ENCODE measurements at places on chromosomes 5 and 9.

GRCh38 chr9:88197016-88197415 lies 58.7 kb upstream of the SPATA31C2 start:
- H3K27ac ChIP-seq = no peak overlapping the region
- no peaks in the 10 kb centered on the region for H3K27me3 ChIP-seq
- H3K36me3 ChIP-seq = no peaks in the 10 kb centered on the region
- H3K4me1 ChIP-seq = no peaks in the 10 kb centered on the region
- H3K4me3 ChIP-seq = no peak overlapping the region

DNA sequence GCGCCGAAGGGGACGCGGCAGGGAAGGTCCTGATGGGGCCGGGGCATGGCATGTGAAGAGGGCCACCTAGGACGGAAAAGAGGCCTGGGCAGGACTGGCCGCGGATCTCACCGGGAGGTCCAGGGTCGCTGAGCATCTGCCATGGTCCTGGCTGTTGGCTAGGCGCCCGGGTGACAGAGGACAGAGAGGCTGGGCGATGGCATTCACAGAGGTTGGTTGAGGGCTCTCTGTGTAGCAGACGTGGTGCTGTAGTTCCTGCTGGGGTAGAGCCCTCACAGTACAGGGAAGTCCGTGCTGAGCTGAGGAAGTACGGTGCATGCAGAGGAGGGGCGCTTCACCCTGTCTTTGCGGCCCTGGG lies 427 bp downstream of the PCYOX1L start:
- H3K27me3 ChIP-seq = no peaks in the 10 kb centered on the region
- no peak overlapping the region for H3K27ac ChIP-seq
- peaks cover 12% of the 10 kb centered on the region for H3K36me3 ChIP-seq
- H3K4me3 ChIP-seq = peak overlapping the region; percentile 68

DNA sequence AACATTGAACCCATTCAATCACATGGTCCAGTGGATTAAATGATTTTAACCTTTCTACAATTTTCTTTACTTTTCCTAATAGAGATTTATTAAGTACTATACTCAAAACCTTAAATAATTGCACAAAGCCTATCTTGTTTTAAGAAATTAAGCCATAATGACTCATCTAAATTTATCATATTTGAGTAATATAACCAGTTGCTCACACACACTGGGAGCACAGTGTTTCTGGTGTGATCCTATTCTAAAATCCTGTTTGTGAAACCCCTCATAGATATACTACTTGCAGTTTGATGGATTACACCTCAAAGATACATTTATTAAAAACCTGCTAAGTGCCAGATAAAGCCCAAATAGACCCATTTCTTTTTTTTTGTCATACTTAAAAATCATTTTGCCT lies 668.3 kb upstream of the CDH18 start:
- H3K4me1 ChIP-seq = no peaks in the 10 kb centered on the region
- no peak overlapping the region for H3K4me3 ChIP-seq
- H3K27me3 ChIP-seq = no peaks in the 10 kb centered on the region
- no peaks in the 10 kb centered on the region for H3K36me3 ChIP-seq

DNA sequence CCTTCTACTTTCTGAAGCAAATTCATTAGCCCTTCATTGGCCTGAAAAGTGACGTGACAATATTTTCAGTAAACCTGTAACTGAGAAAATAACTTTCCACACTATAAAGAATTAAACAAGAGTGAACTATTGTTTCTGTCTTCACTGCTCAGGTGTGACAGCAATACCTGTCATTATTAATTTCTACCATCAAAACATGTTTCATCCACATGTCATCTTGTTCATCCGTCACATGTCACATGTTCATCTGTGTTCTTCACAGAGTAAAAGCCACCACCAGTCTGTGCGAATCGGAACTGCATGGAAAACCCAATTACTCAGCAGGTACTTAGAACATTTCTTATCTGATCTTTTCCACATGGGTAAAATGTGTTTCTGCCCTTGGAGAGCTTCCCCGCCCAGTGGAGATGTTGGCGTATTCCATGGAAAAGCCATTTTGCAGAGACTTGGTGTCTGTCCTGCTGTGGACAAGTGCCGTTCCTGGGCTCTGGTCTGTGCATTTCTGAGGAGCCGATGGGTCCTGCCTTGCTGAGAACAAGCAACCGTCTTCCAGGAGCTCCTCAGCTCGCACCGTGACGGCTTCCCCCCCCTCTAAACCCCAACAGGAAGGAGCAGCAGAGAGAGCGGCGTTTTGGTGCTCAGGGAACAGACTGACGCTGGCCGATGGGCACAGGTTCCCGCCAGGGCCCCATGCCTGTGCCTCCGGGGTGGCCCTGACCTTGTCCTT lies 10.6 kb upstream of the EXOC3 start:
- H3K4me1 ChIP-seq = peaks cover 2% of the 10 kb centered on the region
- DNase-seq = no peak
- no peak overlapping the region for H3K4me3 ChIP-seq

- H3K4me1 ChIP-seq = no peaks in the 10 kb centered on the region
- no peaks in the 10 kb centered on the region for H3K36me3 ChIP-seq
- no peak for DNase-seq
- H3K4me3 ChIP-seq = no peak overlapping the region
- H3K27me3 ChIP-seq = no peaks in the 10 kb centered on the region
Observed at GRCh38 chr5:52817818-52818217, 30.1 kb downstream of the ITGA1 start.

- no peak overlapping the region for H3K27ac ChIP-seq
- no peak overlapping the region for H3K4me3 ChIP-seq
- no peak for DNase-seq
- H3K4me1 ChIP-seq = peaks cover 20% of the 10 kb centered on the region
- H3K27me3 ChIP-seq = no peaks in the 10 kb centered on the region
Observed at GRCh38 chr5:124438026-124438902, 308.2 kb downstream of the ZNF608 start.

DNA sequence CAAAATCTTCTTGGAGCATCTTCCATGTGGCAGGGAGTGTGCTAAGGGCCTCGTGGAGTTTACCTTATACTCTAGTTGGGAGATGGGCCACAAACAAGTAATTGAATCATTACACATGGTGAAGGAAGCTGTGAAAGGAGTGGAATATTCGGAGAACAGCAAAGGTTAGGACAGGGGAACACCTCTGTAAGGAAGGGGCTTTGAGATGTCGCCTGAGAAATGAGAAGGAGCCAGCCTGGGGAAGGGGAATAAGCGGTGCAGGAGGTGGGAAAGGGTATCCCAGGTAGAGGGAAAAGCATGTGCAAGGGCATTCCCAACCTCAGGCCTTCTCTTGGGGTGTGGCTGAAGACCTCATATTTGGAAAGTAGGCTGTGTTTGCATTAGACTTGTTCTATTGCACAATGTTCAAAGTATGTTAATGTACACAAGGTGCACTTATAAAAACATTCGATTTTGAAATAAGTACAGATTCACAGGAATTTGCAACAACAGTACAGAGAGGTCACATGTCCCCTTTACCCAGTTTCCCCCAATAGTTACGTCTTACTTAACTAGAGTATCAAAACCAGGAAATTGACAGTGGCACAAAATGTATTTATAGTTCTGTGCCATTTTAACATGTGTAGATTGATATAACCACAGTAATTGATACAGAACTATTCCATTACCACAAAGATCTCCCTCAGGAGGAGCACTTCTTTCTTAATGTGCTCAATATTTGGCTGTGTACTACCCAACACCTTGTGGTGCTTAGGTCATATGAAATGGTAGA lies 2.4 kb upstream of the STOM start:
- H3K36me3 ChIP-seq = no peaks in the 10 kb centered on the region
- peaks cover 5% of the 10 kb centered on the region for H3K4me1 ChIP-seq
- DNase-seq = no peak
- no peak overlapping the region for H3K4me3 ChIP-seq
- H3K27me3 ChIP-seq = peaks cover 7% of the 10 kb centered on the region
- H3K27ac ChIP-seq = no peak overlapping the region

DNA sequence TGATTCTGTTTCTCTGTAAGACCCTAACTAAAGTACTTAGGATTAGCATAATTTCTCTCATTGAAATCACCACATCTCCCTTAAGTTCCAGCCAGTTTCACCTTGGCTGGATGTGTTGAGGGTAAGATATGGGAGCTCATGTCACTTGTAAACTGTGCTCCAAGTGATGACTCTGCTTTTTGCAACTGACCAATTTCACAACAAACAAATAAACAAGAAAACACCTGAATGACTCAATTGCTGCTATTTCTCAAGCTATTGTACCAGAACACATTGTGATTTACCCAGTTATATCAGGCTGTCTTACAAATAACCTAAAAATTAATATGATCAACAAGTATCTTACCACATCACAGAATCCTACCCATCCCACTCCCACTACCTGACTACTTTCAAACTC lies 379.1 kb upstream of the KIF2A start:
- H3K4me3 ChIP-seq = no peak overlapping the region
- H3K27ac ChIP-seq = no peak overlapping the region
- no peaks in the 10 kb centered on the region for H3K4me1 ChIP-seq
- no peaks in the 10 kb centered on the region for H3K27me3 ChIP-seq
- no peak for DNase-seq

- no peaks in the 10 kb centered on the region for H3K36me3 ChIP-seq
- no peak overlapping the region for H3K4me3 ChIP-seq
- peaks cover 4% of the 10 kb centered on the region for H3K27me3 ChIP-seq
Observed at GRCh38 chr9:121261107-121261460, 6.9 kb upstream of the GSN start.

DNA sequence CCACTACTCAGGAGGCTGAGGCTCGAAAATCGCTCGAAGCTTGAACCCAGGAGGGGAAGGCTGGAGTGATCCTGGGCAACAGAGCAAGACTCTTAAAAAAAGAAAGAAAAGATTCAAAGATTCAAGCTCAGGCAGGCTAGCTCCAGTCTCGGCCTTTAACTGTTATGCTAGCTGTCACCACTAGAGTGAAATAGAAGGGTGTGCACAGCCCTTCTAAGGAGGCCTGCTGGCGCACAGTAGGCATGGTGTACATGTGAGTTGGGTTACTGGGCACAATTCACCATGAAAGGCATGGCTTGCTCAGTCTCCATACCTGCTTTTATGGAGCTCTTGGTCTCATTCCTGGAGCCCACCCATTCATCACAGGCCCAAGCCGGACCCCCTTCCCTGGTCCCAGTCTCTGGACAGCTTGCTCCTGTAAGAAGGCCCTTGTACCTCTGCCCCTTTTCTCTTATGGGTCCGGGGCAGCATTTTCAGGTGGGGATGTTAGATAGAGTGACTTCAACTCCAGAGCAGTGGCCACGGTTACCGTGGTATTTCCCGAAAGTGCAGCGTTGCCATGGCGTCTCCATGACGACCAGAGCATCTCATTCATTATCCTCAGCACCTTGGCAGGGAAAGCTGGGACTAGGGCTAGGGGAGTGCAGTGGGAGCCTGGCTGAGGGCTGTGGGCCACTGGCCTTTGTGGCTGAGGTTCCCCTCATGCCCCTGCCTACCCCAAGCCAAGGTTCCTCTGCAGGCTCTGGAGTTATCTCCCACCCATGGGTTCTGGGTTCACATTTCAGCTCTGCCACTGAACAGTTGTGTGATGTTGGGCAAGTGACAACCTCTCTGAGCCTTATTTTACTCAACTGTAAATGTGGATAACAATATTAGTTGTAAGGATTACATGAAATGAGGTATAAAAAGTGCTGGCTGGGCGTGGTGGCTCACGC lies 5.7 kb downstream of the NDST1 start:
- peaks cover 21% of the 10 kb centered on the region for H3K4me1 ChIP-seq
- H3K27me3 ChIP-seq = no peaks in the 10 kb centered on the region
- H3K36me3 ChIP-seq = no peaks in the 10 kb centered on the region

GRCh38 chr9:129242971-129243561 lies 65.0 kb upstream of the IER5L start:
- H3K36me3 ChIP-seq = no peaks in the 10 kb centered on the region
- DNase-seq = no peak
- no peak overlapping the region for H3K27ac ChIP-seq
- no peaks in the 10 kb centered on the region for H3K4me1 ChIP-seq
- no peak overlapping the region for H3K4me3 ChIP-seq

GRCh38 chr5:156475182-156476157 lies 148.5 kb downstream of the SGCD start:
- H3K27me3 ChIP-seq = no peaks in the 10 kb centered on the region
- H3K27ac ChIP-seq = no peak overlapping the region
- H3K4me3 ChIP-seq = no peak overlapping the region
- peak; percentile 15 for DNase-seq
- H3K36me3 ChIP-seq = no peaks in the 10 kb centered on the region

- H3K36me3 ChIP-seq = peaks cover 87% of the 10 kb centered on the region
- no peak overlapping the region for H3K27ac ChIP-seq
- DNase-seq = no peak
- no peaks in the 10 kb centered on the region for H3K27me3 ChIP-seq
- no peak overlapping the region for H3K4me3 ChIP-seq
Observed at GRCh38 chr9:36204906-36205547, 14.3 kb downstream of the CLTA start.

- H3K27ac ChIP-seq = no peak overlapping the region
- no peaks in the 10 kb centered on the region for H3K36me3 ChIP-seq
- no peaks in the 10 kb centered on the region for H3K27me3 ChIP-seq
- H3K4me1 ChIP-seq = no peaks in the 10 kb centered on the region
- H3K4me3 ChIP-seq = no peak overlapping the region
Observed at GRCh38 chr5:121630402-121630801, 221.3 kb upstream of the FTMT start.

GRCh38 chr5:174531782-174532191 lies 192.6 kb upstream of the MSX2 start:
- no peaks in the 10 kb centered on the region for H3K36me3 ChIP-seq
- peaks cover 12% of the 10 kb centered on the region for H3K4me1 ChIP-seq
- H3K4me3 ChIP-seq = no peak overlapping the region
- H3K27me3 ChIP-seq = peaks cover 7% of the 10 kb centered on the region

- H3K36me3 ChIP-seq = no peaks in the 10 kb centered on the region
- no peak overlapping the region for H3K27ac ChIP-seq
- H3K4me1 ChIP-seq = peaks cover 7% of the 10 kb centered on the region
- no peaks in the 10 kb centered on the region for H3K27me3 ChIP-seq
Observed at GRCh38 chr9:89751079-89751825, 146.4 kb downstream of the GADD45G start.

DNA sequence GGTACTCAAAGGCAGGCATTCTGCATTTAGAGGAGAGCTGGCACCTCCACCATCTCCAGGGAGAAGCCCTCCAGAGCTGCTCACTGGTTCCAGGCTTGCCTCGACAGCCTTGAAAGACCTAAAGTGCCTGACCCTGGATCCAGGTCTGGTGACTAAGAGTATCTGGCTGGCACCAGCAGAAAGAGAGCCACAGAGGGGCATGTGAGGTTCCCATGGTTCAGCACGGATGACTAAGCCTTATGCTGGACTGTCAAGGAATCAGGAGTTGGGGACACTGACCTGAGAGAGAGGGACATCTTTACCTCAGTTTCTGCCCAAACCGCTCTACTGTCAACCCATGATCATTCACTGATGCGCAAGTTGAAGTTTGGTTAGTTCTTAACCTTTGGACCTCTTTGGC lies 3.0 kb downstream of the ACTL7A start:
- H3K4me1 ChIP-seq = no peaks in the 10 kb centered on the region
- no peak overlapping the region for H3K4me3 ChIP-seq
- no peak overlapping the region for H3K27ac ChIP-seq
- H3K36me3 ChIP-seq = no peaks in the 10 kb centered on the region
- no peak for DNase-seq
- no peaks in the 10 kb centered on the region for H3K27me3 ChIP-seq

GRCh38 chr9:84975926-84976325 lies 306.4 kb downstream of the NTRK2 start:
- H3K36me3 ChIP-seq = no peaks in the 10 kb centered on the region
- no peak overlapping the region for H3K27ac ChIP-seq
- H3K27me3 ChIP-seq = no peaks in the 10 kb centered on the region
- no peak overlapping the region for H3K4me3 ChIP-seq
- no peak for DNase-seq
- H3K4me1 ChIP-seq = no peaks in the 10 kb centered on the region

- no peaks in the 10 kb centered on the region for H3K36me3 ChIP-seq
- H3K4me3 ChIP-seq = no peak overlapping the region
- DNase-seq = no peak
- H3K4me1 ChIP-seq = peaks cover 22% of the 10 kb centered on the region
Observed at GRCh38 chr9:130846487-130847305, 11.6 kb downstream of the ABL1 start.
